ENCODE measurements at places on chromosomes 13 and 19. TPM values are rescaled to one million over a fixed set of nuclear protein-coding genes. Genes with fewer than 3 reads are reported as not detected.

Gene CYP2F1
- total RNA-seq: not detected

Gene FPR1
- total RNA-seq: not detected

Gene CYP2A6
- not detected for total RNA-seq

Gene LONP1
- 151 TPM for total RNA-seq

Gene IGFL3
- not detected for total RNA-seq

Gene RXFP2
- 0.06 TPM for total RNA-seq

Gene RBM42
- total RNA-seq: 72.5 TPM

Gene CATSPERD
- not detected for total RNA-seq

Gene CACNG7
- total RNA-seq: not detected

Gene IGLON5
- total RNA-seq: not detected

Gene ZNF90
- not detected for total RNA-seq

Gene PAN3
- 16.2 TPM for total RNA-seq

Gene CD33
- 0.22 TPM for total RNA-seq

Gene GRK1
- not detected for total RNA-seq

Gene EPSTI1
- total RNA-seq: 4.9 TPM

Gene ANKRD24
- 0.20 TPM for total RNA-seq

Gene RNF17
- total RNA-seq: not detected

Gene PTGER1
- 0.52 TPM for total RNA-seq

Gene CEACAM7
- not detected for total RNA-seq

Gene SIX5
- total RNA-seq: 13.3 TPM

Gene SBK2
- not detected for total RNA-seq

Gene SHISA7
- total RNA-seq: not detected

Gene THSD8
- not detected for total RNA-seq

Gene B3GNT8
- total RNA-seq: not detected

Gene SPACA4
- total RNA-seq: not detected

Gene FFAR2
- total RNA-seq: not detected

Gene OR7C1
- total RNA-seq: not detected

Gene MAB21L1
- not detected for total RNA-seq

Gene SMAD9
- total RNA-seq: 1.2 TPM

Gene OBI1
- total RNA-seq: 11.8 TPM

Gene F7
- total RNA-seq: not detected

Gene BCL3
- total RNA-seq: 16.5 TPM

Gene HSH2D
- total RNA-seq: not detected

Gene STRN4
- total RNA-seq: 73.9 TPM

Gene B3GNT3
- total RNA-seq: 0.05 TPM

Measured in NCI-H460 (cell line).